ENCODE measurements at places on chromosomes 11 and 22.
A peak's percentile ranks its signal among the peaks of the same experiment; 100 is the strongest.

DNA sequence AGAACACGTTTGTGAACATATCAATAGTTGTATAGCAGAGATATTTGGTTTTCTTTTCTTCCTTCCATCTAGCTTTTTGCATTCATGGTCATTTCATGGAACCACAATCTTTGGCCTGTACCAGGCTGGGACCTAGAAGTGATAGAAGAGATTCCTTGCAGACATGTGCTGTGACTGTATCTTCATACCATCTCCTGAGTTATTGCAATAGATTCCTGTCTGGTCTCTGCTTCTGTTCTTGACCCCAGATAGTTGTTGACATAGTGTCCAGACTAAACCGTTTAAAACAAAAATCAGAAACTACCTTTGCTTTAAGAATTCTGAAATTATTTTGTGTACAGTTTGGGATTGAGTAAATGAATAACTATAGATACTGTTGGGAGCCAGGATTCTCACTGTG, 16.8 kb downstream of the PANX1 start:
- DNase-seq = no peak

DNA sequence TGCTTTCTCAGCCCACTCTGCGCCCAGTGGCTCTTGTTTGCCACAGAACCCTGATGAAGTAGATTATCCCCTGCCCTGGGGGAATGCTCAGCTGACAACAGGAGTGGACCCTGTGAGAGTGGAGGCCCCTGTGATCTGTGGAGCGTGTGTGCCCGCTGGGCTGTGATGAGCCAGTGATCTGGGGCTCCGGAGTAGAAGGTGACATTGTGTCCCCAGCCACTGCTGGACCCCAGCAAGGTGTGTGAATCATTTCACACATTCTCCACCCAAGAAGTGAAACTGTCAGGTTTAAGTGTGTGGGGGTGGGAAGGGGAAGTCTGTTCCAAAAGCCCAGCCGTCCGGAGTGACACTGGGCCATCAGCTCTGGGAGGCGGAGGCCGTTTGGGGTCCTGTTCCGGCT, 33.1 kb upstream of the GRAMD4 start:
- DNase-seq = no peak

DNA sequence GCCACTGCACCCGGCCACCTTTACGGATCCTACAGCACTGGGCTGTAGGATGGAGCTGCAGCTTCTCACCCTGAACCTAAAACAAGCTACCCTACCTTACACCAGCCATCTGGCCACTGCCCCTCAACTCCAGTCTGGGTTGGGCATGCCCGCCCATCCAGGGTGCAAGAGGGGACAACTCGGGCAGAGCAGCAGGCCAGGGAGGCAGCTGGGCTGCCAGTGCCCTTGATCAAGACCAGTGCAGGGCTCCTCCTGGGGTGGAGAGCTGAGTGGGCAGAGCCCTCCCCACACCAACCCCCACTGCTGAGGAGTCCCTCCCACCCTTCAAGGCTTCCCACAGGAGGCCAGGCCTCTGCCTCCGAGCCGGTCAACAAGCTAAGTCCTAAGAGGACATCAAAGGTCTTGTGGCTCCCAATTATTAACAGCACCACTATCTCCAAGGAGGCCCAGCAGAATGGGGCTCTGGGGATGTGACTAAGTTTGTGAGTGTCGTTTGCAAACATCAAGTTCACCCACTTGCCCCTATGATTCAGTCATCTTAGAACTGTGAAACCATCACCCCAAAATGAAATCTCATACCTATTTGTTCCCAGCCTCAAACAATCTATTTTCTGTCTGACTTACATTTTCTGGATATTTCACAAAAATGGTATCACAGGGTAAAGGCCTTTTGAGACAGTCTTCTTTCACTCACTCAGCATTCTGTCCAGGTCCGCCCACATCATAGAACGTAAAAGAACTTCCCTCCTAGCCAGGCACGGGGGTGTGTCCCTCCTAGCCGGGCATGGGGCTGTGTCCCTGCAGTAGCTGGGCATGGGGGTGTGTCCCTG, 11.0 kb downstream of the GATD1 start:
- DNase-seq = no peak

DNA sequence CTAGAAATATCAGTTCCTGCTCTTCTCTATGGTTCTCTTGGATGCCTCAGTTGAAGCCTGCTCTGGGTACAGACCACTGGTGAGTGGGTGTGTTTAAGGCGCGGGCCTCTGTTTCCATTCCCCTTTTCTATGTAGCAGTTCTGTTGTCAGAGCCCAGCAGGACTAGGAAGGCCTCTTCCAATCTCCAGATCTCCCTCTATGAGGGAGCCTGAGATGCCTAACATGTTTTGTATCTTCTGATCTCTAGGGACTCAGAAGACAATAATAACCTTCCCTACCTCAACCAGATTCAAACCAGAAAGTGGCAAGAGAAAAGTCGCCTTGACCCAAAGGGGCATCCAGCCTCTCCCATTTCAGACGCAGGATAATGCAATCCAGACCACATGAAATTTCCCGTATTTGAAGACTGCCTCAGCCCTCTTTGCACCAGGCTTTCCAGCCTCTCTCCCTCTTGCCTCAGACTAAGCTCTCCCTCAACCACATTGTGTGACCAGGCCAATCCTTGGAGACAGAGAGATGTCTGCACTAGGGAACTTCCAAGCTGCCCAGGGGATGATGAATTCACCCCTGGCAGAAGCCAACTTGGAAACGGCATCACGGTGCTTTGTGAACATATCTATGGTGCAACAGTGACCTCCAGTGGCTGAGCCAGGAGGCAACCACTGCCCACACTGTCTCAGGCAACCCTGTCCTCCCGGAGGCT, 150.1 kb upstream of the UBASH3B start:
- DNase-seq = no peak

DNA sequence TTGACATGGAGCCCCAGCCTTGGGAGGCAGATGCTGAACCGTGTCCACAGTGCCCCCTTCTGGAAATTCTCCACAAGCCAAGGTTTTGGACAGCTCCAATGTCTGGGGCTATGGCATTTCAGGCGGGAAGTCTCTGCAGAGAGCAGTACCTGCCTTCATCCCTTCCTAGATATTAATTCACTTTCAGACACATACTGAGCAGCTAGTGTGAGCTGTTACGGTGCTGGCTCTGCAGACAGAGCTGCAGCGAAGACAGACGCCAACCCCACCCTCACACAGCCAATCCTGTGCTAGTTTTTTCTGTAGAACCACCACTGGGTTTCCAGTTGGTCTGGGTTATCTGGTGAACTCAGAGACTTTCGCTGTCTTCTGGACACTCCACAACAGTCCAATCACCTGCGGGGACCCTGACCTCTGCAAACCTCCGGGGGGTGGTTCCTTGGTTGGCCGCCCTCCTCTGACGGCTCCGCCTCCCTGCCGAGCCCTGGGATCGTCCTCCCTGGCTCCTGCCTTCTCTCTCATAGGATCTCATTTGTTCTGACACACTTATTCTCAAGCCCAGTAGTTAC, 9.1 kb downstream of the LMF2 start:
- DNase-seq = peak; percentile 48

DNA sequence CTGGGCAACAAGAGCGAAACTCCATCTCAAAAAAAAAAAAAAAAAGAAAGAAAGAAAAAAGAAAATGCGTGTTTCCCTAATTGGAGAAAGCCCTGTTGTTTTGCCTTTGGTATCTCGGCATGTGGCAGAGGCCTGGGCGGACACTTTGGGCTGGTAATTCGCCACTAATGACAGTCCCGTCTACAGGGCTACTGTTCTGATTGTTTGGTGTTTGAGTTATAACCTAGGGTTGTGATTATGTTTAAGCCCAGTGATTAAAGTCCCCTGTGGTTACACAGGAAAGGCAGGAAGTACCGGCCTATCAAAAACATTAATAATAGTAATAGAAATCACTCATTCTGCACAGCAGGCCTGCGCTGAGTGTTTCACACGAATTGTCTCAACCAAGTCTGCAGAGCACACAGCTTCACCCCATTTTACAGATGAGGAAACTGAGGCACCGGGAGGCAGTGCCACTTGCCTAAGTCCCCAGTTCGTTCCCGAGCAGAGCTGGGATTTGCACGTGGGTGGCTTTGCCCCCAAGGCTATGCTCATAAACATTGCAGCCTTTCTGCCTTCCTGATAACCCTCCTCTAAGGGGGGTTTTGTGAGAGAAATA, 39.1 kb upstream of the GRAMD4 start:
- no peak for DNase-seq

DNA sequence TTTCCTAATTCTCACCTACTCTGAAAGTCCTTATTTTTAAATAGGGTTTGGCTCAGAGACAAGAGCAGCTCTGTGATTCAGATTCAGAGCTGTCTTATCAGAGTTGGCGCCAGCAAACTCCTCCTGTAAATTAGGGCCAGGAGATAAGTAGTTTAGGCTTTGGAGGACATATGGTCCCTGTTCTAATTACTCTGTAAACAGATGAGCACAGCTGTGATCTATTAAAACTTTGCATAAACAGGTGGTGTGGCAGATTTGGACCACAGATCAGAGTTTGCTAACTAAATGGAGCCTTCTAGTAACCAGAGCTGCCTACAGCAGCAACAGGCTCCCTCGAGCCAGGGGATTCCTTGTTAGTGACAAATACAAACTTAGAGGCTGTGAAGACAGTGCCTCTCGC, 27.9 kb downstream of the YPEL1 start:
- no peak for DNase-seq

GRCh38 chr11:105229761-105230160, 90.2 kb upstream of the CARD18 start:
- DNase-seq = no peak

- no peak for DNase-seq
These were observed 45.0 kb downstream of the OR4D9 start for GRCh38 chr11:59556115-59556916.

DNA sequence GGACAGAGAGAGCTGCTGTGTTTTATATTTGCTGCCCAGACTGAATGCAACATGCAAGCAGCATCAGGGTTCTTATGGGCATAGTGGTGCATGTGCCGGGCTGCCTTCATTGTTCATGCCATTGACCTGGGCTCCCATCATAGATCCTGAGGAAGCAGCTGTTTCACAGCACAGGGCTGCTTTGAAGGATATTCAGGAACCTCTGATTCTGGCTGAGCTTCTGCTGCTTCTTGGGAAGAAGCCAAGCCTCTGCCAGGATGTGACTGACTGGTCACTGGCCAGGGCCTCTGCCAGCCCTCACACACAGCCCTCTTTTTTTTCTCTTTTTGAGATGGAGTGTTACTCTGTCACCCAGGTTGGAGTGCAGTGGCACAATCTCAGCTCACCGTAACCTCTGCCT, 43.3 kb downstream of the CYB5R2 start:
- no peak for DNase-seq

GRCh38 chr11:116716621-116717020, 56.2 kb downstream of the BUD13 start:
- DNase-seq = no peak

GRCh38 chr11:119323532-119324033, 6.7 kb upstream of the MCAM start:
- DNase-seq = peak; percentile 78

DNA sequence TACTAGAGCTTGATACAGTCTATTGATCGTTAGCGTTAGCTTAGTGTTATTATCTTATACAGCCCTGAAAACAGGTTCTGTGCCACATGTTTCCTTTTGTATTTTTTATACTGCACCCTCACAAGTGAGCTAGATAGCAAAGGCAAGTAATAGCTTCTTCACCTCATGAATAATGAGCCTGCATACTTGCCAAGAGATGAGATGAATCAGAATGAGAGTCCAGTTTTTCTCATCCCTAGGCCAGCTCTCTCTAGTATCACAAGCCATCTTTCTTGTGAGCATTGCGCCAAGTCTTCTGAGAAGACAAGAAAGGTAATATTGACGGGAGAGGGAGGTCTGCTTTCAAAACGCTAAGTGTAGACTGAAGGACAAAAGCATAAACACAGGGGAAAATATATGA, 8.7 kb upstream of the CARD18 start:
- no peak for DNase-seq

GRCh38 chr22:45861259-45861658, 115.7 kb downstream of the WNT7B start:
- DNase-seq = no peak

- DNase-seq = no peak
These were observed 62.4 kb upstream of the CCDC179 start for GRCh38 chr11:22922672-22923071.

DNA sequence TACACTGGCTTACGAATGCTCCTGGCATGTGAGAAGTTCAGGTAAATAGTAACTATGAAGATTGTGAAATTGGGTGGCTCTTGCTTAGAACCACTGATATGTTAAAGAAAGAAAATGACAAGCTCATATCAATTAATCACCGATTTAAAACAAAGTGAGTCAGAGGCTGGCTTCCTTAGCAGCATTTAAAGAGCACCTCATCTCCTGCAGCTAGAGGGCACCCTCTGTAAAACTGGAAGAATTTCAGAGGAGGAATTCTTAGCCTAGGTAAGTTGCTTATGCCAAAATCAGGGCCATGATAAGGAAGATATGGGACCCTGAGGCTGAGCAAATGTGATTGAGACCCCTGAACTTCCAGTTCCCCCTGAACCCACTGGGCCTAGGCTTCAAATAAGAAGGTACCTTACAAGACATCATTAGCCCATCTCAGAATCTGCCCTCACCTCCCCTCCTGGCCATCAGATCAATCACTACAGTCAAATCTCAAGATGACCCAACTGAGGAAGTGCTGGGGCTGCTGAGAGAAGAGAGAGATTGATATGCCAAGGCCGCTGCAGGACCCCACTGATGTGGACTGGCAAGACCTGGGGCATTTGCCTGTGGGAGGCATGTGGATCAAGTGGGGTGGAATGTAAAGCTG, 8.6 kb upstream of the CD3E start:
- no peak for DNase-seq

- DNase-seq = no peak
These were observed 82.0 kb downstream of the SLC1A2 start for GRCh38 chr11:35337136-35337913.

GRCh38 chr11:13685461-13686108, 17.1 kb downstream of the FAR1 start:
- no peak for DNase-seq

- DNase-seq = peak; percentile 91
These were observed 15.8 kb upstream of the EHD1 start for GRCh38 chr11:64894070-64894811.

DNA sequence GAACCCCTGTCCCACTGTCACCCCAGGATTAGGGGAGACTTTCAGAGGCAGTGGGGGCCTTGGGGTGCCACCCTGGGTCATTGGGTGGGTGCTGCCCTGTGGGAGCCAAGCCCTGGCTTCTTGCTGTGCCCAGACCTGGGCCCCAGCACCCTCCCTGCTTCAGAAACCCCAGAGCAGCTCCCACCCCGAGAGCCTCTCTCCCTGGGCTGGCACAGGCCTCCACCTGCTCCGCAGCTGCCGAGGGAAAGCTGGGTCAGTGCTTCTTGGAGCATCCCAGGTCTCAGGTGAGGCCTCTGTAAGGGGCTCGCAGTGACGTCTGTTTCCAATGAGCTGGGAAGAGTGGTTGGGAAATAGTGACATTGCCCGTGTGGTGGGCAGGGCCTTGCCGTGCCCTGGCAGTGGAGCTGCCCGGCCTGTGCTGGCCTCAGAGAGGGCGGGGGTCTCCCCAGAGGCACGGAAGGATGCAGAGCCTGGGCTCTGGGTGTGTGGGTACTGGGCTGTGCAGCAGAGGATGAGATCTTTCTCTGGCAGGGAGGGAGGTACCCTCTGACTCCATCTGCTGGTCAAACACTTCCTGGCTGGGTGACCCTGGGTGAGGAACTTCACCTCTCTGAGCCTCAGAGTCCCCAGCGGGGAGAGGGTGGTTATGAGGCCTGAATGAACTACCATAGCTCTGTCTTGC, 23.0 kb downstream of the C22orf23 start:
- no peak for DNase-seq

GRCh38 chr11:61795459-61795858, 2.7 kb downstream of the FEN1 start:
- no peak for DNase-seq

Measured in effector CD8-positive, alpha-beta T cell (primary cell).